ENCODE measurements at places on chromosomes 5 and 9. TPM values are rescaled to one million over a fixed set of nuclear protein-coding genes. Genes with fewer than 3 reads are reported as not detected.

GRCh38 chr9:112548836-112549595 lies 62.4 kb downstream of the KIAA1958 start:
- DNase-seq: no peak

- DNase-seq: no peak
These were observed 512.1 kb downstream of the MAN2A1 start for GRCh38 chr5:110201791-110202190.

- no peak for DNase-seq
These were observed 50.9 kb downstream of the KCNIP1 start for GRCh38 chr5:170554521-170555267.

Gene NR2F1
- 1.3 TPM for total RNA-seq

GRCh38 chr9:134679616-134680392 lies 38.2 kb downstream of the COL5A1 start:
- DNase-seq: no peak

DNA sequence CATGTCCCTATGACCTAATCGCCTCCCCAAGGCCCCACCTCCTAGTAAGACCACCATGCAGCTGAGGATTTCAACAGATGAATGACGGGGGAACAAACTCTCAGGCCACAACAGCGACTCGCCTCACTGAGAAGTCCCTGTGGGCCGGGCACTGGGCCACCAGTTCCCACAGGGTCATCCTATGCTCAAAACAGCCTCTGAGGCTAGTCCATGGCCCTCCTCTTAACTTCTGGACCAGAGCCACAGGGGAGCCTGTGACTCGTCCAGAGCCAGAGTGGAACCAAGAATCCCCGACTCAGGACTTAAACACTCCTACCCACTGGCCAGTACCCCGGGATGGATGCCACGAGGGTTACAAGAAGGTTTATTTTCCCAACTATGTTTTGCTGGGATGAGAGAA lies 12.3 kb downstream of the GFPT2 start:
- DNase-seq: peak; percentile 61

GRCh38 chr5:132006331-132007120 lies 4.9 kb downstream of the ACSL6 start:
- DNase-seq: no peak

GRCh38 chr5:43303242-43303641 lies 10.0 kb downstream of the HMGCS1 start:
- DNase-seq: no peak

Gene CYFIP2
- total RNA-seq: 29.6 TPM
